Ovary (tissue), 10 donors: ENCODE measurements at places on chromosomes 2 and 18. TPM values are rescaled to one million over a fixed set of nuclear protein-coding genes. Genes with fewer than 3 reads are reported as not detected.

SCN2A gene
- 0.65 TPM for polyA plus RNA-seq

DES gene
- polyA plus RNA-seq: 149 TPM

KRTCAP3 gene
- 2.8 TPM for polyA plus RNA-seq

CDKL4 gene
- not detected for polyA plus RNA-seq

LYG2 gene
- polyA plus RNA-seq: not detected

RSAD2 gene
- polyA plus RNA-seq: 11.1 TPM

HMSD gene
- polyA plus RNA-seq: 0.08 TPM

PLGLB1 gene
- polyA plus RNA-seq: 1.3 TPM

IL36RN gene
- not detected for polyA plus RNA-seq

SULT1C3 gene
- not detected for polyA plus RNA-seq

SERPINB4 gene
- not detected for polyA plus RNA-seq

PGAP1 gene
- polyA plus RNA-seq: 3.2 TPM

PLEKHM3 gene
- polyA plus RNA-seq: 14.6 TPM

ATP8B1 gene
- polyA plus RNA-seq: 10.2 TPM

TANC1 gene
- polyA plus RNA-seq: 17.0 TPM

TXNDC2 gene
- 0.55 TPM for polyA plus RNA-seq

SLC19A3 gene
- polyA plus RNA-seq: 2.9 TPM

SLC14A1 gene
- 0.24 TPM for polyA plus RNA-seq

CIB4 gene
- polyA plus RNA-seq: 3.9 TPM

GREB1 gene
- 228 TPM for polyA plus RNA-seq
